ENCODE measurements at places on chromosomes 5 and 9. TPM values are rescaled to one million over a fixed set of nuclear protein-coding genes. Genes with fewer than 3 reads are reported as not detected.

The HCN1 gene
- not detected for total RNA-seq

The SAPCD2 gene
- total RNA-seq = 0.75 TPM

The LHX3 gene
- not detected for total RNA-seq

The CBY3 gene
- not detected for total RNA-seq

The GHR gene
- 5.2 TPM for total RNA-seq

The TXNDC8 gene
- not detected for total RNA-seq

Measured in cardiac ventricle fibroblast (primary cell).